Left kidney (tissue), 8 donors: ENCODE measurements at places on chromosomes 2 and 18.
A peak's percentile ranks its signal among the peaks of the same experiment; 100 is the strongest.

- DNase-seq, result no peak
These were observed 640.2 kb upstream of the SYT4 start for GRCh38 chr18:43917520-43917919.

- no peak for DNase-seq
These were observed 2.9 kb upstream of the DGKD start for GRCh38 chr2:233351423-233351822.

GRCh38 chr18:26655525-26656430, 107.4 kb upstream of the KCTD1 start:
- DNase-seq, result peak; percentile 71

DNA sequence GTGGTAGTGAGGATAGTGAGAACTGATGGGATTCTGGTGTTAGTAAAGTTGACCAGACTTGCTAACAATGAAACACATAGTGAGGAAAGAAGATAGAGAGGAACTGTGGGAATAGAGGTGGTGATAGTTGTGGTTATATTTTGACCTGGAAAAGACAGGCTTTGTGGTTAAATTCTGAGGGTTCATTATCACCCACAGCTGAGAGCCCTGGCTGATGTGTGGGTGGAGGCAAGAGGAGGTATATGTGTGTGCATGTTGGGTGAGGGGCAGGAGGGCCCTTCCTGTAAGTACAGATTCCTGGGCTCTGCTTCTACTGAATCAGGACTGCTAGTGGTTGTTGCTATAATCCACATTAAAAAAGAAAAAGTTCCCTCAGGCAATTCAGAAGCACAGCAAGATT, 26.2 kb upstream of the TMEM163 start:
- no peak for DNase-seq

- DNase-seq, result no peak
These were observed 216.4 kb downstream of the STK39 start for GRCh38 chr2:168030862-168031624.

DNA sequence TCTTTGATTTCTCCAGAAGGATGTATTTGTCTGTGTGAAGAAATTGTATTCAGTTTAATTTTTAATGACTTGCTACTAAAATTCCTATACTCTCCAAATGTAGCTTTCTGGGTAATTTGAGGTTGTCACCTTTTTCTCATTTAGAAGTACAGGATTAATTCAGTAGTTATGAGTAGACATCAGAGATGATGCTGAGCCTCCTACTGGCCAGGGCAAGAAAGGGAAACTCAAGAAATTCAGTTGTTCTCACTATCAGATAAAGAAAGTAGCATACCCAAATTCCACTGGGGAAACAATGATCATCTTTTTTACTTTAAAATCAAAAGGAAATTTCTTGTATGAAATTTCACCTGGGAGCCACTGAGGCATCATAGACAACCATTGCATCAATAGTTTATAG, 199.4 kb downstream of the SATB2 start:
- no peak for DNase-seq

GRCh38 chr2:102460467-102460866, 12.6 kb upstream of the SLC9A4 start:
- DNase-seq, result no peak

DNA sequence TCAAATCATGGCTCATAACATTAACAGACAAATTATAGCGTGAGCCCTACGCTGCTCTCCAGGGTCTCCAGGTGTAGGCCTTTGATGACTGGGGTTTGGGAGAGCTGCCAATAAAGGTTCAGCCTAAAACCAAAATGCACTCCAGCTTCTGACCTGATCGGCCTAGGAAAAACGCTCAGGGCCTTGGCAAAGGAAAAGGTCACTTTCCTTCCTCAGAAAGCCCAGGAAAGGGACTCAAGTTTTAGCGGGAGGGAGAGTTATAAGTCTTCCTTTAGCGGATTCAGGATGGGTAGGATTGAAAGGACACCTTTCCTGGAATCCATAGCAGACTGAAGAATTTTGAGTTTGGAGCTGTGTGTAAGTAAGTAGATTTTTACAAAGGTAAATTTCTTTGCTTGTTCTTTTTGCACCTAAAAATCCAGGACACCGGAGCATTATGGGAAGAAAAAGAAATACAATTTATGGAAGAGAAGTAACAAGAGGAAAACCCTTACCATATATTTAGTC, 8.8 kb downstream of the EVX2 start:
- no peak for DNase-seq

DNA sequence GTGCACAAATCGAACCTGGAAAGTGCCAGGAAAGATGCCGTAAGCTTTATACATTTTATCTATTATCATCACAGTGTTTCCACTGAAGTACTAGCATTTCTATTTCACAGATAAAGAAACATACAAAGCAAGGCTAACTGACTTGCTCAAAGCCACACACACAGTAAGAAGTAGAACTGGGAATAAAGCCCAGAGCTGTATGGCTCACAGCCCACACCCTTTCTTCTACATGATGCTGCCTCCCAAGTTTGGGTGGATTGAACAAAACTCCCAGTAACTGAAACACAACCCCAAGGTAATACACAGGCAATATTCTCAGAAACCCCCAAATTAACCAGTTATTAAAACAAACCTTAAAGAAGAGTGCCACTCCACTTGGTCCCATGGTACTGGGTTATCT, 11.2 kb downstream of the SAP130 start:
- no peak for DNase-seq

DNA sequence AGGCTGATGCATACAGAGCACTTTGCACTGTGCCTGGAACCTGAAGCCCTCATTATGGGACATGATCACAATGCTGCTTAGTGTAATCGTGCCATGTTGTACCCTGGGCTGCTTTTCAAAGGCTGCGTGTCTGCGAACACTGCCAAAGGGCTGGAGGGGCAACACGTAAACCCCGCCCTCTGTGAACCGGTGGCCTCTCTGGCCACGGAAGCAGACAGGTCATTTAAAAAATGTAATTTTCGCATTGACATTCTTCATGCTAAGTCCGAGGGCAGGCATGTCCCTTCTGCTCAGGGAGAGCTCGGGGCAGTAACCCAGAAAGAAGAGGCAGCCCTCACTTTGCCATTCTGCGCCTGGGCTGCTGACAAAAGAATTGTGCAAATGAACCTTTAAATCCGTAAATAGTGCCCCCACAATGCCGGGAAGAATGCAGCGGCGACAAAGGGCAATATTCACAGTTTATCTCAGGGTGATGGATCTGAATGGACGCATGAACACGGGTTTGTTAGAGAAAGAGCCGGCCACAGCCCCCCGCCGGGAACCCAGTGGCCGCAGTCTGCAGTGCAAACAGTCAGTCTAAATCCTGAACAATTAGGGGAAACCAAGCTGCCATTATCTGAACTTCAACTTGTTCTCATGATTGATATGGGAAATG, 226.1 kb downstream of the MYCN start:
- DNase-seq, result no peak

GRCh38 chr2:6103949-6104348, 411.8 kb downstream of the SOX11 start:
- no peak for DNase-seq

GRCh38 chr2:16218625-16219024, 278.3 kb downstream of the MYCN start:
- peak; percentile 19 for DNase-seq

GRCh38 chr2:71611247-71611646, 157.9 kb downstream of the DYSF start:
- no peak for DNase-seq

GRCh38 chr2:12177455-12178288, 431.2 kb downstream of the LPIN1 start:
- peak; percentile 61 for DNase-seq

- DNase-seq, result no peak
These were observed 5.9 kb downstream of the C2orf69 start for GRCh38 chr2:199916980-199917379.

DNA sequence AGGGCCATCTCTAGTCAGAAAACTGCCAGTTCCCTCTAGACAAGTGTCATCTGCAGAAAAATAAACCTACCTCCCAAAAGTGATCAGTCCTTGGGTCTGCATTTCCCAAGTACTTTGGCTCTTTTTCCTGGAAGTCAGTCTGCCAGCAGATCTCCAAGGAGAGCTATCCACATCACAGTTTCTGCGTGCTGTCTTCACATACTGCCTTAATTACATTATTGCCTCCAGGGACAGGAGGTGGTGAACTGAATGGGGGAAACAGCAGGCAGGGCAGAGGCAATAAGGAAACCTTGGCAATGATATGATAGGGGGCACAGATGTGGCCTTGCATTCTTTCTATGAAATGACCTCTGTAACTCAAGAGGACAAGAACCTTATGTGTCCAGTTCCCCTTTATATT, 105.9 kb upstream of the SIX2 start:
- no peak for DNase-seq

GRCh38 chr18:40110455-40110854, 1844.6 kb upstream of the PIK3C3 start:
- no peak for DNase-seq

DNA sequence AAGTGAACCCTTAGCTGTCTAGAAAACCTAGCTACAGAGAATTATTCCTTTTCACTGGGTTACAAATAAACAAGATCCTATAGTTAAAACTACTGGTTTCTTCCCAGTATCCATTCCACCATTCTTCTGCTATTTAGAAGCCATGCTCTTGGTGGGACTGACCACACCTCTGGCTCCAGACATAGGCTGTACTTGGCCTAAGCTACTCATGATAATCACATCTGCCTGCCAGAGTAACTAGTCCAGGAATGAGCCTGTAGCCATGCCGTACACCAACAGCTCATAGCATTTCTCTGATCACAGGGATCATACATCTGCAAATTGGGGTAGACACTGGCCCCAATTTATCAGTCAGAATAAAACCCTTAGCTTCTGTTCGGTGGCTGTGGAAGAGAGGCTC, 33.7 kb downstream of the NABP1 start:
- DNase-seq, result no peak

DNA sequence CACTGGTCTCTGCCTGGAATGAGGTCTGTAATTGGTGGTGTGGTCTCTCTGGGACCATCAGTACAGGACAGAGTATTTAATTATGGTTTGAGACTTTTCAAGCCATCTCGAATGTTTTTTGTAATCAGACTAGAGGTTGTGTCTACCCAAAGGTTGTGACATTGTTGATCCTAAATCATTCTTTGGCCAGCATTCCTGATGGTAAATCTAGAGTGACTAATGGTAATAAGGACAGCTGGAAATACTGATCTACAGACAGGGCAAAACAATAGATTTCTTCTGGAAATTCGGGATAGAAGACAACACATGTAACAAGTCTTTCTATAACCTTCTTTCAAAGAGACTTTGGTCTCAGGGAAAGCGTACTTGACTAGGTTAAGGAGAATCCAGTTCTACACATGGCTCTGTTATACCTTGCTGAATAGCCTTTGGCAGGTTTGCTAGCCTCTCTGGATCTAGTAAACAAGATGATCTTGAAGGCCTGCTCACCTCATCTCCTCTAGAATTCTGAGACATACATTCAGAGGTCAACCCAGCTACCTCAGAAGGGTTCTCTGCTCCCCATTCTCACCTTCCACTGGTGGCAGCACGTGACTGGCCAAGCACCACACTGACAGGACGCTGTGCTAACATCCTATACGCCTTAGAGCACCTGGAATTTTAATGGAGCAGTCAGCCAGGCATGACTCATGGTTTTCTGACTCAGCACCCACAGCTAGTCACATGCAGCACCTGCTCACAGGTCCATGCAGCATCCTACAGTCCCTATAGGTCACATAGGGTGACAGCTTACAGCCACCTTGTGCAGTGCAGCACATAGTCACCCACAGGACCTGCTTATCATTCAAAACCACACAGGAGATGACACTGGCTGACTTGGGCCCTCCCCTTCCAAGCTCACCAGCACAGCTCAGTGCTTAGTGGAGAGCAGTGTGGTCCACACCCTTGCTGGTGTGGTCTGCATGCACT, 12.2 kb downstream of the PLB1 start:
- peak; percentile 30 for DNase-seq

GRCh38 chr2:120885321-120885720, 149.7 kb downstream of the GLI2 start:
- no peak for DNase-seq

- DNase-seq, result no peak
These were observed 221.3 kb upstream of the DCC start for GRCh38 chr18:52118684-52119083.

DNA sequence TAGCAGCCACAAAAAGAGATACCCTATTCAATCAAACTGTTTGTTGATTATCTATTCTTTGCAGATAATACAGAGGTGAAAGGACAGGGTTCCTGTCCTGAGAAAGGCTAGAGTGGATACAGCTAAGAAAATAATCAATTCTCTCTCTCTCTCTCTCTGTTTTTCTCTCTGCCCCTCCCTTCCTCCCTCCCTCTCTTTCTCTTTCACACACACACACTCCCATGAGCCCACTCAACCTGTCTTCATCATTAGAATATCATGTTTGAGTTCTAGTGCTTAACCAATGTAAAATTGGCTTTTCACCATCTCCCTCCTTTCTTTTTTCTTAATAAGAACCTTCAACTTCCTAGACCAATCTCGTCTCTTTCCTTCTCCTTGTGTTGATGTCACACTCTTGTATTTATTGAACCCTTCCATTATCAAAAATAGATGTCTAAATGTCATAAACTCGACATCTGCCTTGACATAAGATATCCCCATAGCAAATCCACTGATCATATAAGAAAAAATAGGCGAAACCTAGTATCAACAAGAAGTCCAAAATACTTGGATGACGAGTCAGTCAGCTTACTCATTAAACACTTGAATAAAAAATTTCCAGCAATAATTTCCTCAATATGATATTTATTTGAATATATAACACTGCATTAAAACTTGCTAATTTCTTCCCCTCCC, 42.8 kb upstream of the CYTIP start:
- DNase-seq, result no peak

DNA sequence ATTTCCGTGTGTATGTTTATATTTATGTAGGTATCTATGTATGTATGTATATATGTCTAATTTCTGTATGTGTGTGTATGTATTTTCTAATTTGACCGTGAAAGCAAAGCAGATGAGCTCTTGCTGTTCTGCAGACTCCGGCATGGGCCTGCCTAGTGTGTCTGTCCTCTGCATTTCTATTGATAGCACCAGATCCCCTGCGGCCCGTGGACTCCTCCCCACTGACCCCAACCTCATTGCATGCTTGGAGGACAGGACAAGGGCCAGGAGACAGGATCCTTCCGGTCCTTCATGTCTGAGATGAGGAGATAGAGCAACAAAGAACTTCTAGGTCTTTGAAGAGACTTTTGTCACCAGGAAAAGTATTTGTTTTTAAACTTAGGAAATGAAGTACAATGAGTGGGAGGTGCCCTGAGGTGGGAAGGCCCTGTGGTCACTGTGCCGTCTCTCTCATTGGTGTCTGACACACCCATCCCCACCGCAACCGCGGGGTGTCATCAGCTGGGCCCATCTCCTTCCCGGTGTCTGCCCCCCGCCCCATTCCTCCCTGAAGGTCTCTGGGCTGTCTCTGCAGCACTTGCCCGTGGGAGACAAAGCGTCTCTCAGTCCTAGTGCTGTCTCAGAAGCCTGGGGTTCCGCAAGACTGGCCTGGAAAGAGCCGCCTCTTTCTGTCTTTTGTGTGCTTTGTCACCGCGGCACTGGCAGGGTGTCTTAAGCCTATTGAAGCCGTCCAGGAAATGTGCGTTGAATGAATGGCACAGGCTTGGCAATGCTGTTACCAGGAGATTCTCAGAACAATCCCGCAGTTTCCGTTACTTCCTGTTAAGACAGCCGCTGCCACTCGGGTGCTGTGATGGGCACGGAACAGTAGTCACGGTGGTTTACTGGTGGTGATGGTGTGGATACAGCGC, 216.4 kb downstream of the AGAP1 start:
- DNase-seq, result no peak

- DNase-seq, result no peak
These were observed 40.5 kb downstream of the NOP58 start for GRCh38 chr2:202306034-202306433.

GRCh38 chr2:145184741-145185651, 665.1 kb upstream of the ZEB2 start:
- no peak for DNase-seq

- no peak for DNase-seq
These were observed 23.6 kb downstream of the ANKRD44 start for GRCh38 chr2:197286805-197287595.

GRCh38 chr18:77167251-77167650, 34.7 kb upstream of the MBP start:
- DNase-seq, result no peak
